ENCODE measurements at places on chromosomes 16 and 17.
A peak's percentile ranks its signal among the peaks of the same experiment; 100 is the strongest.

DNA sequence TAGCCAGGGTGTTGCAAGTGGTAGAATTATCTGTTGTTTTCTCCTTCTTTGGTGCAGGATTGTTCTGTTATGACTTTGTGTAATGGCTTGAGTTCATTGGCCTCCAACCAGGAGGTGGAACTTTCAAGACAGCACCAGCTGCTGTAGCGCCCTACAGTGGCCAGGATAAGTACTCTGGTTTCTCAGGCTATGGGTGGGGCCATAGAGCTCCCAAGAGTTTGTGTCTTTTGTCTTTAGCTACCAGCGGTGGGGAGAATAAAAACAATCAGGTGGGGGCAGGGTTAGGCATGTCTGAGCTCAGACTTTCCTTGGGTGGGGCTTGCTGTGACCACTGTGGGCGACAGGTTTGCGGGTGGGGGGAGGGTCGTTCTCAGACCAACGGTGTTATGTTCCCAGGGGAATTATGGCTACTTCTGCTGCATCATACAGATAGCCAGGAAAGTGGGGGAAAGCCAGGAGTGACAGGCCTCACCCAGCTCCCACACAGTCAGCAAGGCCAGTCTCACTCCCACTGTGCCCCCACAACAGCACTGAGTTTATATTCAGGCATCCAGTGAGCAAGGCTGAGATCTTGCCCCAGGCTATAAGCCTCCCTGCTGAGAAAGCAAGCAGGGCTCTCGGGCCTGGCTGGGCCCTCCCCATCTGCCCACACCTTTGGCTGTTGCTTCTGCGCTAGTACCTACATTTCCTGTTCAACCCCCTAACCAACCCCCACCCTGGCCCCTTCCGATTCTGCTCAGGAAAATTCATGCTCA lies 15.4 kb downstream of the ABCA10 start:
- no peak for DNase-seq

DNA sequence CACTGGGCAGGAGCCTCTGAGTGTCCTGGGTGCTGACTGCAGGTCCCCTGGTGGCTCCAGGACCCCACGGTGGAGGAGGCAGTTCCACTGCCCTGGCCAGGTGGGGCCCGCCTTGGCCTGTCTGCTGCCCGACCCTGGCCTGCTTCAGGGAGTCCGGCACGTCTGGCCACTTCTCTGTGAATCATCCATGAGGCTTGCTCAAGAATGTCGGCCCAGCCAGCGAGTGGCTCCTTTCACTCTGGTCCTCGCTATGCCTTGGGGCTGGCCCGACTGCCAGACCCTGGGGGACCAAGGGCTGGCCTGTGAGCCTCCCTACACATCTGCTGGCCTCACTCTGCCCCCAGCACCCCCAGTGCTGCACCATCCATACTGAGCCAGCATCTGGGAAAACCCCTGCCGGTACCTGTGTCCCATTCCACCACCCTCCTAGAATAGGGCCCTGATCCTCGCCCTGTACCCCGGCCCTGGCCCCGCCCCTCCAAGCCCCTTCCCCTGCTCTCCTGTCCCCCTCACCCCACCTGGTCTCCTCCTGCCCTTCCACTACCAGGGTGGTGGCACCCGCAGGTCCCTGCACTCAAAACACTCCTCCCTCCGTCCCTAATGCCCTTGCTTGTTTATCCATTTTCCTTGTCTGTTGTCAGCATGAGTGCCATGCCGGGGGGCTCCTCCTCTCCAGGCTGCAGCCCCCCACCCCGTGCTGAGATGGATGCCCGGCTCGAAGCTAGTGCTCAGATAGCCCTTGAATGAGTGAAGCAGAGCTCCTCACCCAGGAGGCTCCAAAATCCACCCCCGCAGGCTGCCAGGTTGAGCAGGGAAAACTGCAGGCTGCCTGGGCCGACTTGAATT lies 35.5 kb downstream of the ADCY7 start:
- DNase-seq = no peak

GRCh38 chr16:4021070-4021779 lies 95.0 kb downstream of the ADCY9 start:
- no peak for DNase-seq

DNA sequence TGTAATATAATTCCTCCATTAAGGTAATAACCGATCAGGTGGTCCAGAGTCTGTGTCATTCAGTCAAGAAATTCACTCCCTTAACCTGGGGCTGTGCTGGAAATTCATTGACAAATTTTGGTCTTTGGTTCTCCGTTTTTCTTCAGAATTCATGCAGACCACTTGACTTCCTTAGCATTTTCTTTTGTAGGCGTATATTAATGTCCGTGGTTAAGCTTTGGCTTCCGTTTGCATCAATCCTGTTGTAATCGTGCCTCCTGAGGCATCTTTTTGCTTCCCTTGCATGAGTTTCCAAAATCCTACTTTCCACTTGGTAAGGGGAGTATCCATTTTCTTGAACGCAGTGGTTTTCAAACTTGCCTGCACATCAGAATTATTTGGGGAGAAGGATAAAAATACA lies 9.0 kb downstream of the LRRC37B start:
- no peak for DNase-seq

- DNase-seq = no peak
These were observed 3.0 kb upstream of the CMTM2 start for GRCh38 chr16:66576296-66576695.

DNA sequence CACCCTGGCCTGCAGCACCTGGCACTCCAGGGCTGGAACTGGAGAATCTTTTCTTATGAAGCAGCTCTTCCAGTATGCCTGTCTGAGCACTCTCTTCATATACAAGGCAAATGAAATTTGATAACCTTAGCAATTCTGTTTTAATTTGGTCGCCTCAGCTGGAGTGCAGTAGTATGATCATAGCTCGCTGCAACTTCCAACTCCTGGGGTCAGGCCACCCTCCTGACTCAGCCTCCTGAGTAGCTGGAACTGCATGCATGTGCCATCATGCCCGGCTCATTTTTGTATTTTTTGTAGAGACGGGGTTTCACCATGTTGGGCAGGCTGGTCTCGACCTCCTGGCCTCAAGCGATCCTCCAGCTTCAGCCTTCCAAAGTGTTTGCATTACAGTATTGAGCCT lies 140.8 kb upstream of the CHMP6 start:
- DNase-seq = no peak

DNA sequence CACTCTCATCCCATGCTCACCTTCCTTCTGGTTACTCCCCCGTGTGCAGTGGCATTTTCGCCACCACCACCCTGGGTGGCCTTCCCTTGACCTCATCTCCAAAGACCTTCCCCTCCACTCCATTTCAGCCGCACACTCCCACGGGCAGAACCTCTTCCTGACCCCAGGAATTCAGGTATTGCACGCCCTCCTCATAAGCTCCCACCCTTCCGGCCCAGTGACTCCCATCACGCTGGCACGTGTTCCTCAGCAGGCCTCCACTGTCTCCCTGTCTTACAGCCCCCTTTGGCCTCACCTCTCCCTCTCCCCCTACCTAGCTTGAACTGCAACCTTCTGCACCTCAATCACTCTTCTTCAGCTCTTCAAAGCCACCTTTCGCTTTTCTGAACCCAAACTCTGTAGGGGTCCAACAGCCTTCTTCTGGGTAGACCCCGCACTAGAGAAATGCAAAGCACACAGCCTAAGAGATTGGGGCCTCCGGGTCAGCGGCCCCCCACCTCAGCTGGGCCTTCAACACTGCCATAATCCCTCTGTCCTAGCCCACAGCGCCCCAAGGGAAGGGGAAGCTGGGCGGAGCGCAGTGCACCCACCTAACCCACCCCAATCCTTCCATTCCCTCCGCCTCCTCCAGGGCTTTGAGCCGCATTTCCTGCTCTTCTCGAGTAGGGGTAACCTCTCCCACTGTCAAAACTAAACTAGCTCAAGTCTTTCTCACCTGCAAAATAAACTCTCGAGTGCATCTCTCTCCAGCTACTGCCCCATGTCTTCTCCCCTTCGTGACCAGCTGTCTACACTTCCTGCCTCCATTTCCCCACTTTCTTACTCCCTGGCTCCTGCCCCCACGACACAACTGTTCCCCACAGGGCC lies 1.7 kb upstream of the TMEM97 start:
- no peak for DNase-seq

GRCh38 chr16:28003021-28003865 lies 60.3 kb downstream of the GSG1L start:
- DNase-seq = no peak

- DNase-seq = peak; percentile 73
These were observed 15.7 kb upstream of the CPPED1 start for GRCh38 chr16:12819126-12820117.

GRCh38 chr17:40791111-40791510 lies 8.6 kb downstream of the KRT28 start:
- DNase-seq = no peak

DNA sequence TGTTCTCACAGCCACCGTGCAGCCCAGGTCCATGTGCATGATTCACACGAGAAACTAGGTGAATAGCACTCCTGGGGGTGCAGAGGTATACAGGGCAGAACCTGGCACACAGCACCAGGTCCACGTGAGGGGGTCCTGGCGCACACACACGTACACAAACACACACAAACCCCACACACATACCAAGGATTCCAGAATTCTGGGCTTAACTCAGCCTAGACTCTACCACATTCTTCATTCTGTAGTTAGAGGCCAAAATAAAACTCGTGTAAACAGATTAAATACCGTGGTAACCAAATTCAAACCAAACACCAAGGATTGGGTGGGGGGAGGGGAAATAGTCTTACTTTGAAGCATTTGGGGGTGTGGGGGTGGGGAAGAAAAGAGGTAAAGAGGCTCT lies 58.5 kb downstream of the XYLT1 start:
- DNase-seq = no peak

DNA sequence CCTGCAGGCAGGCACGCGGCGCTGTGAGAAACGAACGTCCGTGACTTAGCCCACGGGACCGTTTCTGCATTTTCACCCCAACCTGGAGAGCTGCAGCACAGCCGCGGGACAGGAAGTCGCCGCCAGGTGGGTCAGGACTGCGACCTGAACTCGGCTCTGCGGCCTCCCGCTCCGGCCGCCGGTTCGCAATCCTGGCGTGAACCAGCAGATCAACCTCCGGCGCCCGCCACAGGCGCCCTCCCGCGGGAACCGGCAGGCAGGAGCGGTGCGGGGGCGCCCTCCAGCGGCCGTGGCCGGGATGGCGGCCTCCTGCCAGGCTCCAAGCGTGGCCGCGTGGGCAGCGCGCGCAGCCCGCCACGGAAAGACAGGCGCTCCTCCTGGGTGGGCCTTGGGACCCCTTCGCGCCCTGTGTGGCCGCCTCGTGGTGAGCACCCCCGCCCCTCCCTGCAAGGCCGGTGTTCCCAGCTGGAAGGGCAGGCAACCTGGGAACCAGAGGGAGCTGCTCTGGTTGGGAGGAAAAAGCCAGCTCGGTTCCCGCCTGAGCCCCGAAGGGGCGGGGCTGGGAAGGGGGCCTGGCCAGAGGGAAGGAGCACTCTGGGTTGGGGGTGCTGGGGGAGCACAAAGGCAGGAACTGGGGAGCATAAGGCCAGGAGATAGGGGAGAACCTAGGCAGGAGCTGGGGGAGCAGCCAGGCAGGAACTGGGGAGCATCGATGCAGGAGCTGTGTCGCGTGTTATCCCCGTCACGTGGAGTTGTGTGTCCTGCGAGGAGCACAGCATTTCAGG lies 28.2 kb downstream of the ACTG1 start:
- DNase-seq = peak; percentile 91

- DNase-seq = no peak
These were observed 70.8 kb downstream of the MMD start for GRCh38 chr17:55350825-55351205.

DNA sequence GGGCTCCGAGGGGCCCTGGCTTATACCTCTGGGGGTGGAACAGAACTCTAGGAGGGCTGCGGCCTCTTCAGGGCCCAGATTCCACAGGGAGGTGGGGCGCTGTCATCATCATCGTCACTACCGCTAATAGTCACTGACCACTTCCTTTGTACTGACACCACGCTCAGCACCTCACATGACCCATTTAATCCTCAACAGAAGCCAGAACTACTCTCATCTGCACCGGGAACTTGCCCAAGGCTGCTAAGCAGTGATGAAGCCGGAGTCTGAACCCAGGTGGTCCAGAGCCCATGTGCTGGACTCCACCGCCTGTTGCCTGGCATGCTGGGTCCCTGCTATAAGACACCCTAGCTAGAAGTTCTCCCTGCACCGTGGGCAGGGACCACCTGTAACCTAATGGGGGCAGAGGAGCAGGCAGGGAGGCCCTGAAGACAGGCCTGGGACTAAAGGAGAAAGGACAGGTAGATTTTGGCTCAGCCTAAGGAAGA lies 12.0 kb downstream of the UNC13D start:
- no peak for DNase-seq

GRCh38 chr16:17858061-17858460 lies 387.3 kb upstream of the XYLT1 start:
- DNase-seq = no peak

DNA sequence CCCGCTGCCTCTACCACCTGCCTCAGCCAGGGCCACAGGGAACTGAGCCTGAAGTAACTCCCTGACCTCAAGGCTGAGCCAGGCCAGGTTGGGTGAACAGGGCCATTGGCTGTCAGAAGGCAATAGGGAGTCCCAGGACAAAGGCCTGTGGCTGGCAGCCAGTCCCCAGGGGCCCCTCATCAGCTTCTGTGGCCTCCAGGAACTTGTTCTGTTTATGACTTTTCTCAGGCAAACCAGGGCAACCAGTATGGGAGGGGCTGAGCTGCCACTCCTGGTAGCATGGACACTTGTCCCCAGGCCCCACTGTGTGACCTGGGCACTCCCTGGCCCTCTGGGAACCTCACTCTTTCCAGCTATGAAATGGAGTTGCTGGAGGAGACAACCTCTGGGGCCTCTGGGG lies 40.1 kb downstream of the CPNE2 start:
- DNase-seq = no peak

- no peak for DNase-seq
These were observed 4.5 kb upstream of the RMI2 start for GRCh38 chr16:11340710-11341109.

- no peak for DNase-seq
These were observed 30.0 kb downstream of the MBTD1 start for GRCh38 chr17:51229889-51230288.

DNA sequence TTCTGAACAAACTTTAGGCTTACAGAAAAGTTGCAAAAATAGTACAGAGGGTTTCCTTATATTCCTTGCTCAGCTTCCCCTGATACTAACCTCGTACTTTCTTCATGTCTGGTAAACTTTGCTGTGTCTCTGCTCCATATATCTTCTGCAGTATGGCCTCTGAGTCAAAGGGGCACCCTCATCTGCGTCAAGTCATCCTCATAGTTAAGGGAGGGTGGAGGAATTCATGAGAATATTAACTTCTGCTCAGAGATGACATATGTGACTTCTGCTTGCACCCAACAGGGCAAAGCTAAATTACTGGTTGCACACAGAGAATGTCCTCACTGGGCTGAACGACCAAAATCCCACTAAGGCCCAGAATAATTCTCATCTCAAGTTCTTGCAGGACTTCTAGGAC lies 4.3 kb upstream of the CCL7 start:
- no peak for DNase-seq

DNA sequence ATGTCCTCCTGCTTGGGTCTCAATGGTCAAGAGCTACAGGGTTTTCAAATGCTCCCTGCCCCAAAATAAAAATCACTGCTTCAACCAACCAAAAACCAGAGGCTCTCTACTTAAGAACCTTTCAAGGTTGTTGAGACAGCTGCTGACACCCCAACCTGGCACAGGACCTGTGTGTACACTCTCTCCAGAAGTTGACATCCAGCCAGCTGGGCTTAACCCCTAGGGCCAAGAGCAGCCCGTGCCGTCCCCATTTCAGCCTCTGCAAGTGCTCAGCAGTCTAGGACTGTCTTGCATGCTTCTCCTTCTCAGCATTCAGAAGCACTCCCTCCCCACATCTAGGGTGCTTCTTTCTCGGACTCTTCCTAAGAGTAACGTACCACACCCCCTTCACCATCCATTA lies 59.0 kb upstream of the TRAP1 start:
- DNase-seq = no peak

All from DND-41 (cell line).